Stimulated activated CD8-positive, alpha-beta memory T cell treated with anti-CD3 and anti-CD28 coated beads, Interleukin-2, amount 100 ng/mL, for 1 hour (primary cell): ENCODE measurements at places on chromosomes 2 and 18.

DNA sequence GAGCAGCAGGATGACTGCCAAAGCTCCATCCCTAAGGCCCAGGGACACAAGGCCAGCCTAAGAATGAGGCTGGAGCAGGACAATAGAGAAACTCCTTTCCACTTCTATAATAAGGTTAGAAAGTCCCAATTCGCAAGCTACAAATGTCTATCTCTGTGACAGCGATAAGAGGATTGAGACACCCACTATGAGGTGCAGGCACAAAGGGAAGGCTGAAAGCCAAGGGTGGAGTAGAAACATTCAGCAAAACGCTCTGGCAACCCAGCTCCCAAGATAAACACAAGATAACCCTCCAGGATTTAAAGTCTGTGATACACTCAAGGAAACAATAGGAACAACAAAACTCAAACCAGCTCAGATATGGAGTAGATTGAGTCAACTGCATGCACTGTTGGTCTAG lies 418.0 kb upstream of the UBE2E3 start:
- DNase-seq = no peak

- DNase-seq = no peak
Measured at GRCh38 chr2:176612736-176613135, 343.5 kb downstream of the MTX2 start.

DNA sequence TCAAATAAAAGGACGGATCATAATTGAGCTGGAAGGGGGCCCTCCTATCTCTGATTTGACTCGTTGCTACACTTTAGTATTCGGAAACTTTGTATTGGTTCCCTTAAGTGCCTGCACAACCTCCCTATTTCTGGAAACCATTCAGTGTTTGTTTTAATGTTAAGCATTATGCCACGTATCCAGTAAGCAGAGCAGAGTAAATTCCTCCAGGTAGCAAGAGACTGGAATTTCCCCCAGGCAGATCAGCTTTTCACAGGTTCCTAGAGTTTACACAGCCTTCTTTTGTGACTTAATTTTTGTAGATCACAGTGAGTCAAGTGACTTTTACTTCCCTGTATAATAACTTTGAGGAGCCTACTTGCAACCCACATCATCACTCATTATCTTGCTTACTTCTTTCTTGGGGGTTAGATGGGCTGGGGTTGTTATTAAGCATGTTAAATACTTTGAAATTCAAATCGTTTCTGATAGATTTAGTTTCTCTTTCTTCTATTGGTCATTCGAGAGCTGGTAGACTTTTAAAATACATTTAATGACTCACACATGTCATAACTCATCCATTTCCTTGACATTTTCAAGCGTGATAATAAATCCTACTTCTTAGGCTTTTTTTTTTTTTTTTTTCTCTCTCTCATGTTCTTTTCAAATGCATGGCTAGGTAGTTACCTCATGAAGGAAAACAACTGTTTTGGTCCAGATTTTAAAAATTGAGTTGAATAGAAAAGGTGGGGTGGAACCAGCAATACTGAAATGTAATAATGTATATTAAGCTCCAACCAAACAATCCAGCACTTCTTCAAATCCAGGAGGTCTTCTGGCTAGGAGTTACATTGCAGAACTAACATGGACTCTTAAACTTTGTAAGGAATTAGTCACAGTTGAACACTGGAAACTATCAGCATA lies 219.3 kb downstream of the NEDD4L start:
- DNase-seq = no peak

DNA sequence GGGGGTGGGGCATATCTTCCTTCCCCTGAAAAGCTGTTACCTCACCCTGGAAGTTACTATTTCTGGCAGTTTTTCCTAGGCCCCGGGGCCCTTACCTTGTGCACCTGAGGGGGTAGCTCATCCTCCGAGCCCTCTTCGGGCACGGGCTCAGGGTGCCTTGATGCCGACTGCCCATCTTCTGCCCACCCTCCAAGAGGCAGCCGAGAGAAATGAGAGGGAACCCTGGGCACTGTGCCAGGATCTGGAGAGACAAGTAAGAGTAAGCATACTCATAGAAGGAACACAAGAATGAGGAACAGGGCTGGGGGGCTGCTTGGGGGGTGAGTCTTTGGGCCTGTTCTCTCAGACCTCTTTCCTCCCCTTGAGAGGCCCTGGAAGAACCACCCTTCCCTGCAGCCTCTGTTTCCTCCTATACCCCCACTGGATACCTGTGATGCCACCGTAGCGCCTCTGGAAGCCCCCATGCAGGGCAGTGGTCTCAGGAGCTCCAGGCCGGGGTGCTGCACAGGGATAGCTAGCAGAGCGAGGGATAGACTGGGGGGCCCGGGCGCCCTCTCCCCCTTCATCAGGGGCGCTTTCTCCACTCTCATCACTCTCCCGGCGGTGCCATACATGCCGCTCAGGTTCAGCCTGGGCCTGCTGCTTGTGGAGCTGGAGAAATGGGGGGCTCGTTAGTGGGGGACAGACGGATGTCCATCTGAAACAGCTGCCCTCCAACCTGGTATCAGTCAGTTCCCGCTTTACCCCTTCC lies 2.1 kb upstream of the ABCB6 start:
- no peak for DNase-seq

- DNase-seq = no peak
Measured at GRCh38 chr2:151973013-151973900, 125.6 kb downstream of the CACNB4 start.

DNA sequence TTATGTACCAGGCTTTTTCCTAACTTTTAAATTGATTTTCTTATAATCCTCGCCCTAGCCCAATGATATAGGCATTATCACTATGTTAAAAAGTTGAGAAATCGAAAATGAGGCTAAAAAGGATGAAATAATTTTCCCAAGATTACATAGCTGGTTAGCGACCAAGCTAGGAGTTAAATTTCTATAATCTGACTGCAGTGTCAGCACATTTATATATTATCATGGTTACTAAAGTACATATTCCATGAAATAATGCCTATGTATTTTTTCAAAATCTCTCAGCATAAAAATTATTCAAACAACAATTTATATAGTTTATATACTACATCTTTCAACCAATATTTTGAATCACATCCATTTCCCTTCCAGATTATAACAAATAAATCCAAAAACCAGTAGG lies 317.3 kb upstream of the TFPI start:
- DNase-seq = no peak

GRCh38 chr2:72932805-72933204 lies 15.5 kb downstream of the EMX1 start:
- DNase-seq = no peak

DNA sequence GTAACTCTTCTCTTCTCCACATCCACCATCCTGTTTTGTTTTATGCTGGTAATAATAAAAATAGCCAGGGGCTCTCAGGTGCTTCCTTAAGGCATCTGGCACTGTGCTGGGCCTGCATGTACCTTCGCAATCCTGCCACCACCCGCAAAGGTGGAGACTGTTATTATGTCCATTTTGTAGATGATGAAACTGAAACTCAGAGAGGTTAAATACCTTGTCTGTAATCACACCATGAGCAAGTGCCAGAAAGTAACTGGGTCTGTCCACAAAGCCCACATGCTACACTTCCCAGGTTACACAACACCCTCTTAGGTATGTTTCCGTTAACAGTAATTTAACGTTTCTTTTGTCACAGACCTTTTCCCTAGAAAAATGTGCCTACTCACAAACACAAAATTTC lies 27.0 kb downstream of the NRP2 start:
- DNase-seq = no peak

GRCh38 chr2:201994973-201995638 lies 38.5 kb upstream of the FZD7 start:
- no peak for DNase-seq

DNA sequence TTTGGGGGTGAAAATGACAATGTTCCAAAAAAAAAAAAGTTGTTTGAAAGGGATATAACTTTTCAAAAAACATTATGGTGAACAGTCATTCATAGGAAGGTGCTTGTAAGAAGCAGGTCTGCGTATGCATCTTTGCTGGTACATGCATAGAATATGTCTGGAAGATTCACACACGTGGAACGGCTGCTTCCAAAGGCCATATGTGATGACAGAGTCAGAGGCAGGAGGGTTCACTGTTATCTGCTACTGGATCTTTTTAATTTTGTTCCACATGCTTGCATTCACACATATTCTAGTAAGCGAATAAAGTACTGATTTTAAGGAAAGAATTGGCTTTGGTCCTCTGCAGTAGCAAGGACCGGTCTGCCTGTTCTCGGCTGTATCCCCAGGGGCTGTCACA lies 193.4 kb downstream of the SMAD7 start:
- DNase-seq = no peak

GRCh38 chr2:100178085-100178788 lies 35.8 kb upstream of the AFF3 start:
- DNase-seq = no peak

- DNase-seq = no peak
Measured at GRCh38 chr18:398935-399630, 101.4 kb downstream of the COLEC12 start.

- DNase-seq = no peak
Measured at GRCh38 chr2:54801352-54801751, 77.9 kb downstream of the EML6 start.

- DNase-seq = peak; percentile 56
Measured at GRCh38 chr2:127386764-127387654, 766 bp downstream of the MAP3K2 start.

DNA sequence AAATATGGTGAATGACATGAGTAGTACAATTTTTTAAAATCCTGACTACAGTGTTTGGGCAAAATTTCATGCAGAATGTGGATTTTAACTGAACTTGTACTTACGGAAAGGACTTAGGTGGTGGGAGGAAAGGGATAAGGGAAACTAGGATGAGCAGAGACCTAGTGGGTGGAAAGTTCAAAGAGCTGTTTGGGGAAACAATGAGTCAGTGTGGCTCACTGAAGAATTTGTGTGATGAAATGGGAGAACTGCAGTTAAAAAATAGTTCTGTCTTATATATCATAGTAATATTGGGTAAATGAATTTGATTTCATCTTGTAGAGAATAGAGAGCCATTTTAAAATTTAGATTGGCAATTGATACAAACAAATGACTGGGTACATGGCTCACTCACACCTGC lies 220.1 kb upstream of the CTAGE1 start:
- no peak for DNase-seq

DNA sequence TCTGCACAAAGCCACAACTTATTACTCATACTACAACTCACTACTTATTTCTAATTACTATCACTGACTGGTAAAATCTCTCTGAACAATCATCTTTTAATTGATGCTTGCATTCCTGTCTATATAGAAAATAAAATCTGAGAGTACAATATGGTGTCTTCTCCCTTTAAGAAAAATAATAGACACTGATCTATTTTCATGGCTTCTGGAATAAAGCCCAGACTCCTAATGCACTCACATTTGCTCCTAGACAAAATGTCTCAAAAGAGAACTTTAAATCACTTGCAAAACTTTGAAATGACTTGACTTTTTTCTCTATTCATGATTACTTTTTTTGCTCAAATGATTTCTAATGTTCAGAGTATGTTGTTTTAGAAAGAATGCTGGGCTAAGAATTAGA lies 28.7 kb downstream of the ESCO1 start:
- no peak for DNase-seq

GRCh38 chr2:187504312-187504921 lies 49.8 kb downstream of the TFPI start:
- no peak for DNase-seq

DNA sequence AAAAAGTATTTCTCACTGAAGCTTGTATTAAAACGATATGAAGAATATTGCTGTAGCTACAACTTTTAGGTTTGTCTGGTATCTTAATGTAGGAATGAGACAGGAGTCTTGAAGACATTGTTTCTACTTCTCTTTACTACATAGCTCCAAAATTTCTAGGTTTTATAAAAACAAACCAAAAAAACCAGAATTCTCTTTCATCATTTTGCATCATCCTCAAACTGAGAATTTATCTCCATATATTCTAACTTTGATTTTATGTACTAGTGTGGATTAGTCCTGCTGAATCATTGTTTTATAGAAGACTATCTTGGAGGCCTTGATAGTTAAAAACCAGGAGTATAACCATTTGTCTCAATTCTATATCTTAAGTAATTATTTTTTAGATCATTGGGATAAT lies 100.2 kb downstream of the ICA1L start:
- no peak for DNase-seq
